DMS153 (cell line): ENCODE measurements at places on chromosomes 16 and 17.

DNA sequence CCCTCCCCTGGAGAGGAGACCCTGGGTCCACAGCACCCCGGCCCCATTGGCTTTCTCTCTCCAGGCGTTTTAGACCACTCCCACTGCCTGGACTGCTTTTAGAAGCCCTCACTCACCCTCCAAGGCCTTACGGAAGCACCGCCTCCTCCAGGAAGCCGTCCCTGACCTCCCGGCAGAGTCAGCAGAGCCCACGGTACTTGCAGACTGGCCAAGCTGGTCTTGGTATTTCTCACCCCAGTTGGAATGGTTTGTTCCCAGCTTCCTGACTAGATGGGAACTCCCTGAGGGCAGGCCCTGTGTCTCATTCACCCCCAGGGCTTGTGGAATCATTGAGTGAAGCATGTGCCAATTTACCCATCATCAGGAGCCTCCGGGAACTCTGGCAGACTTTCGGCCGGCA, 9.2 kb downstream of the SCGB1C2 start:
- no peak for DNase-seq

DNA sequence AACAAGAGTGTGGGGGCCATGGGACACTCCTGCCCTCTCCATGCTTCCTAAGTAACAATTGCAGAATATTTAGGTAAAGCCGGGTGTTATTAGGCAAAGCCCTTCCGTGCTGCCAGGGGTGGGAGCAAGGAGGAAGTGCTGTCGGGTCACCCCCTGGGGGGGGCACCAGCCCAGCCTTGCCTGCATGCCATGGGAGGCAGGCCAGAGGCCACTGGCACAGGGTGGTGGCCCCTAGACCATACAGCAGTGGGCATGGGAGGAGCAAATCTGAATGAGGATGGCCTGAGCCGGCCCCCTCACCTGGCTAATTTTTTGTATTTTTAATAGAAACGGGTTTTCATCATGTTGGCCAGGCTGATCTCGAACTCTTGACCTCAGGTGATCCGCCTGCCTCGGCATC, 355.7 kb upstream of the CDH8 start:
- DNase-seq = no peak

DNA sequence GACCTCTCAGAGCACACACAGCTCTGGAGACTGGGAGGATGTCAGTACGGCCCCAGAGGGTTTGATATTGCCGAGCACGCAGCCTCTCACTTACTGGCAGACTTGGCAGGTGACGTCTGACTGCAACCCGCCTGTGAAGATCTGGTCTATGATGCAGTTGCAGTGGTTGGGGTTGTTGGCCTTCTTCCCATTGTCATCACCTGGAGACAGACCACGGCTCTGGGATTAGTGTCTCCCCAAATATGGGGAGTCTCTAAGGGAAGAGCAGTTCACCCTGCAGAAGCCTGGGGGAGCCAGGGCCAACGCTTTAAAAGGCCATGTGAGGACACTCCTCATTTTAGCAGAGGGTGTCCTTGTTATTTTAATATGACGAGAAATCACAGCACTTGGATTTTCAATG, 30.1 kb downstream of the USP22 start:
- no peak for DNase-seq

GRCh38 chr17:78940708-78941107, 15.5 kb upstream of the TIMP2 start:
- DNase-seq = no peak

- no peak for DNase-seq
These were observed 89.8 kb downstream of the KATNIP start for GRCh38 chr16:27639561-27640276.

DNA sequence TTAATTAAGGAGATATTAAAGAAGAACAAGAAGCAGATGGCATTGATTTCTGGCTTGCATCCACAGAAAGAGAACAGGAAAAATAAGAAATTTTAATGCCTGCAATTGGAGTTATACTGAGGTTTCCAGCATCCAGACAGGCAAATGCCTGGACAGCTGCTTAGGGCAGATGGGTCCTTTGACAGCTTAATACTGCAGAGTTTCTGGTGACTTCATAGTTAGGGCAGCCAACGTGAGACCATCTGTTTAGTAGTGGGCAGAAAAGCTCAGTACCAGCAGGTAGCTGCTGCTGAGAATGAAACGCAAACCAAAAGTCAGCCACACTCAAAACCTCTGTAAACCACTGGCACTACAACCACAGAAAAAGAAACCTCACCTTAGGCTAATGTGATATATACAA, 109.8 kb downstream of the CDK5R1 start:
- DNase-seq = no peak

DNA sequence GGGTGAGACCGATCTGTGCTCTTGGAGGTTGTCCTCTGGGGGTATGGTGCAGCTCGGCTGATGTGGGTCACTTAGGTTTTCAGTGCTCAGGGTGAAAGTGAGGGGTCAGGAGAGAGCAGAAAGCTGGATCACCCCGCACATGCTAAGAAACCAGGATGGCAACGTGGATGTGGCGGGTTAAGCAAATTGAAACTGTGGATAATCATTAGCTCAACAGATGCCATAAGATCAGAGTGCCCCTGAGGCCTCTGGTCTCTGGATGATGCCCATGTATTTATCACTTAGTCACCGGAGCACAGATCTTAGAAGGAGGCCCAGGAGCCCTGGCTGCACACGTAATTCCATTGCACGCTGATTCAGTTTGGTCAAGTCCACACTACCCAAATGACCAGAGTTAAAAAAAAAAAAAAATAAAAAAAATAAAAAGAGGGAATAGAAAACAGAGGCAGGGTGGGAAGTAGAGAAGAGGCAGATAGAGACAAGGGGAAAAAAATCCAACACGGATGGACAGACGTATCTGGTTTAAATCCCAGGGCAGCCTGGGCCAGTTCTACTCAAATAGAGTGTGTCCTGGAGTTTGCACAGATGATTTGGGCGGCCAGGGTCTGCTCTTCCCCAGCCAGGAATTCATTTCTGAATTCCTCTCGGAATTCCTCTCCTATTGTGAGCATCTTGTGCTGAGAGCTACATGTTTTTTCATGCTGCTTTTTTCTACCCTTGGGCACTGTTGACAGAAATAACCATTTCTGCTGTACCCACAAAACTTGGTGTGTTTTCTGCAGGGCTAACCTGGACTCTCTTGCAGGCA, 378.3 kb downstream of the CPPED1 start:
- no peak for DNase-seq

DNA sequence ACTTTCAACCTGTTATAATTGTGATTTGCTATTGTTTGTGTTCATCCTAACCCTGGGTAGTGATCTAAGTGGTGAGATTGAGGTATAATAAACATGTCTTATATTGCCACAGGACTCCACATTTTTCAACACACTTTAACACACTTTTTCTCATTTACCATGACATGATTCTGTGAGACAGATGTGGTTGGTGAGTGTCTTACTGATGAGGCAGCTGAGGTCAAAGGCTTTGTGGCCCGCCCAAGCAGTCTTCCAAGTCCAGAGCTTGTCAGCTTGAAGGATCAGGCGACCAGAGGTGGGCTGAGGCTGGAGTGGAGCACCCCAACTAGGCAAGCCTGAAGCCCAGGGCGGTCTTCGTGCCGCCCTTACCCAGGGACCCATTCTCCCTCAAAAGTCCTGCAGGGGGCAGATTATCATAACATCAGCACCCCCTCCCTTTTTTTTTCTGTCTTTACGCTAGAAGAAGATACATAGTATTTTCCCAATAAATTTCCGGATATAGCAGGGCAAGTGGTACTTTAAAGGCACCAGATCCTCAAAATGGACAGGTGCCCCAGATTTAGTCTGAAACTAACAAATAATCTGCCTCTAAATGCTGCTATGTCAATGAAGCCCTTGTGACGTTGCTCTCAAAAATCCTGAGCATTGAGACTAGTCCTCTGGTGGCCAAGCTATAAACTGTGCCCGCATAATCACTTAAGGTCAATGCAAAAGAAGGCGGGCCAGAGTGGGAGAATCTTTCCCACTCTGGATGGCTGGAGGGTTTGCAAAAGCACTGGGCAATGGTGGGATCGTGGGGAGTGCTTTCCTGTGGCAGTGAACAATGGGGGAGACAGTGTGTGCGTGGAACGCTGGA, 21.1 kb downstream of the KCTD19 start:
- DNase-seq = no peak

DNA sequence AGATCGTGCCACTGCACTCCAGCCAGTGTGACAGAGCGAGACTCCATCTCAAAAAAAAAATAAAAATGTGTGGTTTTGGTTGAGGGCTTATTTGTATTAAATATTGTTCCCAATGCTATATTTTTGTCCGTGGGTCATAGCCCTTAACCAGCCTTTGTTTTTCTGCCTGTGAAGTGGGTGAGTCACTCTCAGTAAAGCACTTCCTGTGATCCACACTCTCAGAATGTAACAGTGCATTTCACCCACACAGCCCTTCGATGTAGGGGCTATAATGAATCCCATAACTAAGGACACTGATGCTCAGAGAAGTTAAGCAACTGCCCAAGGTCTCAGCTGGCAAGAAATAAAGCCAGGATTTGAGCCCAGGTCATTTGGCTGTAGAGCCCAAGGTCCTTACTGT, 34.7 kb upstream of the POLR3E start:
- DNase-seq = no peak

DNA sequence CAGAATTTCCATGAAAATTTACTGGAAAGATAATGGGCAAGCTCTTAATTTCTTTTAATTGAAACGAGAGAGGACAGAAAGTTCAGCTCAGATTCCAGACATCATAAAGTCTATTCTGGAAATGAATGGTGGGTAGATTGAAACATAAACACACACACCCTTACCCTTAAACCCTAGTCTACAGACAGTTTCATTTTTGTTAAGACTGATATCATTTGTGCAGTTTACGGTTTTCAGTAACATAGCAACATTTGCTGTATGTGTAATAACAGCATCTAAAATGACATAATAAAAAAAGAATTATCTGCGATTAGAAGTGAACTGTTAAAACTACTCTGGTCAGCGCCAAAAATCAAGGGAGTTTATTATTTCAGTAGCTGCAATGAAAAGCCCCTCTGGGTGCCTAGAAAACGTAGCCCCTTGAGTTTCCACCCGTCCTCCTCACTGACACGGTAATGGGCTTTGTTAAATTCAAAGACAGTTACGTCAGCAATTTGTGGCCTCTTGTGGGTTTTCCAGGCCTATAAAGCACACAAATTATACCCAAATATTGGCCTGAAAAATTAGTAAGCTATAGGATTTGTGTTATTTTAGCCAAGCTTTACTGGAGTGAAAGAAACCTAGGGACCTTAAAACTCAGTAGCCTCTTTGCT, 520.6 kb upstream of the SOX9 start:
- DNase-seq = no peak

GRCh38 chr17:77496831-77497577, 356.2 kb downstream of the SEC14L1 start:
- DNase-seq = no peak

GRCh38 chr16:20647736-20648135, 49.7 kb downstream of the ACSM1 start:
- DNase-seq = no peak

DNA sequence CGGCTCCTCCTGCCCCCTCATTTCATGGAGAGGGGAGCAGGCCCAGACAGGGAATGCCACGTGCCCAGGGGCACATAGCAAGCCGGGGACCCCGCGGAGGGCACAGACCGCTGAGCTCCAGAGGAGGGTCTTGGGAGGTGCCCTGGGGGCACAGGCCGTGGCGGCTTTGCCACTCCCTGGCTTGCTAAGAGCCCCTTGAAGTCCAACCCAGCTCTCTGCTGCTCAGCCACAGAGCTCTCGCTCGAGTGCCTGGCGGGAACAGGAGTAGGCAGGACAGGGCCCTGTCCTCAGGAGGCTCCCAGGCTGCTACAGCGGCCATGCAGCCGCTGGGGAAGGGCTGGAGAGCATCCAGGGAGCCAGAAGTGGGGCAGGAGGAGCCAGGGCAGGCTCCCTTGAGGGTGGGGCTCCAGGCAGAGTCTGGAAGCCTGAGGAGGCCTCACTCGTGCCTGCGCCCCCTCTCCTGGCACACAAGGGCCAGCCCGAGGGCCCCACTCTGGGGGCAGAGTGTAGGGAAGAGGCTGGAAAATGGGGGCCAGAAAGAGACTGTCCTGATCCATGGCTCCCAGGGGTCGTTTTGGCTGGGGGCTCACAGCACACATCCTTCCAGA, 4.4 kb upstream of the RAB26 start:
- DNase-seq = no peak

DNA sequence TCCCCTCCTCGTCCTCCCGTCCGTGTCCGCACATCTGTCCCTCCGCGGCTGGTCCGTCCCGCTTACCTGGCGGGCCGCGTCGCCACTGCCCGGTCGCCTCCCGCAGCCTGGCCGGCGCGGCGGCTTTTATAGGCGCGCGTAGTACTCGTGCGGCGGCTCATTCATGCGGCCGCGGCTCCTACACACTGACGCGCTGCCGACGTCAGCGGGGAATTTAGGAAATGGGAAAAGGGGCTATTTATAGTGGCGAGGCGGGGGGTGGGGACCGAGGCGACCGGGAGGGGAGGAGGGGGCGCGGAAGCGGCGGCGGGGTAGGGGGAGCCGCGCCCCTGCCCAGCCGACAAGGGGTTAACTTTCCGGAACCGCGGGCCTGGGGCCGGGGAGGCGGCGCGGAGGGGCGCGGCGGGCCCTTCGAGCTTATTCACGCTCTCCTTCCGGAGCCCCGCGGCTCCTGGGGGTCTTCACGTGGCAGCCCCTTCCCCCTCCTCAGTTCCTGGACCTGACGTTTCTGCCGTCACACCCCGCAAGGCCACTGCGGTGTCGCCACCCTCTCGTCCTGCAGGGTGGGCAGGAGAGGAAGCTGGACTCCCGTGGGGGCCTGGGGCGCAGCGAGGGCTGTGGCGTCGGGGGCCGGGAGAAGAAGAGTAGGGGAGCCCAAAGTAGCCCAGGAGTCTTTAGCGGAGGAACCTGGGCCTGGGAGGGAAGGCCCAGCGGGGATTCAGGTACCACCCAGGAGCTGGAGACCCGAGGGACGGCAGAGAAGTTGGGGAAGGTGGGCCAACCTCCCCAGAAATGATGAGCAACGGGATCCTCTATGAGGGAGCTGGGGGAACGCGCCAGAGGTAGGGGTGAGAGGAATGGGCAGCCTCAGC, 3.6 kb upstream of the HIC1 start:
- no peak for DNase-seq

DNA sequence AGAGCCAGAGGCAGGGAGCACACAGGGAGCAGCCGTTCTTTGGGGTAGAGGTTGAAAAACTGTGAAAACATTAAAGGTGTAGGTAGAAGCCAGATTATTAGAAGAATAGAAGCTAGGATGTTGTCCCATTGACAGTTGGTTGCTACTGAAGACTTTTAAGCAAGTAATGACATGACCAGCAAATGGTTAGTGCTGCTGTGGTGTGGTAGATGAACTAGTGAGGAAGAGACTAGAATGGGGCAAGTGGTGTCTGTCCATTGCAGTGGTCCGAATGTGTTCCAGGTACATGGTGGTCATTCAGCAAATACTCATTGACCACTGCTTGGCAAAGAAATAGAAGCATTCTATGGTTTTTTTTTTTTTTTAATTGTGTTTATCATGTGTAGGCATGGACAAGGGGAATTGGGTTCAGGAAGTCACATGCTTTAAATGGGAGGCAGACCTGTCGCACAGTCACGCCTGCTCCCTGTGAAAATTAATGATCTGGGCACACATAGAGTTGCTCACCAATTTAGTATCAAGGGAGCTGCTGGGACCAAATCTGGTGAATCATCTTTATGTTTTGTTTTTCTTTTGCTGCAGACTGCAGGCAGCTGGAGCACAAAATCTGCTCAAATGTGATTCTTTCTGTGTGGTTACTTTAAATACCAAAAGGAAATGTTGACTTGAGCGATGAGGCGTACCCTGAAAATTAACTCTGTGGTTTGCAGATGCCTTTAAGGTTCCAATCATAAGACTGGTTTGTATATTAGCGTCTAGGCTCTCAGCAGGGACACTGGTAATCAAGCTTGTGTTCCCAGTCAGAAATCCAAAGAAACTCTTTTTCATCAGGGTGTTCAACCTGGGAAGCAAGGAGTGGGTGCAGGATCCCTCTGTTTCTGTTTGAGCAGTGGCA, 30.7 kb downstream of the YPEL2 start:
- no peak for DNase-seq

- peak; percentile 85 for DNase-seq
These were observed 439.8 kb downstream of the SOX9 start for GRCh38 chr17:72560303-72561247.
